ENCODE measurements at places on chromosomes 3 and 15. TPM values are rescaled to one million over a fixed set of nuclear protein-coding genes. Genes with fewer than 3 reads are reported as not detected.

Gene SNUPN
- 16.1 TPM for total RNA-seq

DNA sequence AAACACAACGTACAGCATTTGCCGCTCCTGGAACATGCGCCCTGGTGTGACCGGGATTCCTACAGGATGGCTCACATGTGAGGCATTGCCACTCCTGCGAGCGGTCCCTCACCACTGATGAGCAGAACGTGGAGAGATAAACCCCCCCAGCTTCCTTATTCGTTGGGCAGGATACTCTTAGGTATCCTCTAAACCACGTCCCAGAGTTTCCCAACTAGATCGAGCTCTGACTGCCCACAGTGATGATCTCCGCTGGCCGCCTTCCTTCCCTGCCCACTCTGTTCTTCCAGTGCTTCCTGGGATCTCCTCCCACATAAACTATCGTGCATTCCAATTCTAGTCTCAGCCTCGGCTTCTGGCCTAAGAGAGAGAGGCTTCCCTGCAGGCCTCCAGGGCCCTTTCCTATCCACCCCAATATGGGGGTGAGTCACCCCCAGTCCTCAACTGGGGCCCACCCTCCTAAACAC is 91.8 kb downstream of the TOP2B start:
- DNase-seq = no peak

DNA sequence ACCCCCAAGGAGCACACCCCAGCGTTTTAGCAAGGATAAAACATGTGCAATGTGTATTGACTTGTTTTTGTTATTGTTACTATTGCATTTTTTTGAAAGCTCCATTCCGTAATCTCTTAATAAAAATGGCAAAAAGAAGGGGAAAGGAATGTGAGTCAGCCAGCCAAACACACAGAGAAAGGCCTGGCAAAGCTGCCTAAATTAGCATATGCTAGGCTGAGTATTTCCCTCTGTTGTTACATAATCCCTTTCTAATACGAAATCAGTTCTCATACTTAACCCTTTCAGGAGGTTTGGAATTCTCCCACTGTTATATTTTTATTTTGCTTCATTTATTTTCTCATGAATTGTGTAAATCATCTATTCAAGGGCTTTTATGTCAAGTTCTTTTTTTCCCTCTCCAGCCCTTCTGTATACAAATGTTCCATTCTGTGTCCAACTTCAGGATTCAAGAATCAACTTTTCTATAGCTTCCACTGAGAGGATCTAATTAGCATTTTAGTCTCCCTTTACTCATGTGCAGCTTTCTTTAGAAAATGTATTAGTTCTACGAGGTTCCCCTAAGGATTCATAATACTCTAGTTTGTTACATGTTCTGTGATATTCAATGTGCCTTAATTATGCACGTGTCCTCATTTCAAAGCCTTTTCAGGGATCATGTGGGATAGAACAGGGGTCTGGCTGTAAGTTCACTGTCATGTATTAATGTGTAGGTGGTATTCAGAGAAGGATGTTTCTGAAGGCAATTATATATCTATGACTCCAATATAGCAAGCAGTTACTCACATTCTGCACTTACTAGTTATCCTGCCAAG is 9.2 kb downstream of the CADM2 start:
- no peak for DNase-seq

Gene GATA2
- 7.8 TPM for total RNA-seq

Gene ILDR1
- not detected for total RNA-seq

All from lung microvascular endothelial cell (primary cell).